ENCODE measurements at places on chromosomes 3 and 15. TPM values are rescaled to one million over a fixed set of nuclear protein-coding genes. Genes with fewer than 3 reads are reported as not detected.

Gene EPM2AIP1
- 8.4 TPM for total RNA-seq

Gene ARPP21
- not detected for total RNA-seq

Gene ATP10A
- total RNA-seq, result 3.9 TPM

Gene TMEM212
- not detected for total RNA-seq

Gene AGTR1
- not detected for total RNA-seq

Gene IL5RA
- not detected for total RNA-seq

Gene ADGRG7
- total RNA-seq, result not detected

Gene CCR8
- total RNA-seq, result 0.64 TPM

Gene DNAJC19
- total RNA-seq, result 79.9 TPM

Gene CLDN1
- total RNA-seq, result 2.1 TPM

DNA sequence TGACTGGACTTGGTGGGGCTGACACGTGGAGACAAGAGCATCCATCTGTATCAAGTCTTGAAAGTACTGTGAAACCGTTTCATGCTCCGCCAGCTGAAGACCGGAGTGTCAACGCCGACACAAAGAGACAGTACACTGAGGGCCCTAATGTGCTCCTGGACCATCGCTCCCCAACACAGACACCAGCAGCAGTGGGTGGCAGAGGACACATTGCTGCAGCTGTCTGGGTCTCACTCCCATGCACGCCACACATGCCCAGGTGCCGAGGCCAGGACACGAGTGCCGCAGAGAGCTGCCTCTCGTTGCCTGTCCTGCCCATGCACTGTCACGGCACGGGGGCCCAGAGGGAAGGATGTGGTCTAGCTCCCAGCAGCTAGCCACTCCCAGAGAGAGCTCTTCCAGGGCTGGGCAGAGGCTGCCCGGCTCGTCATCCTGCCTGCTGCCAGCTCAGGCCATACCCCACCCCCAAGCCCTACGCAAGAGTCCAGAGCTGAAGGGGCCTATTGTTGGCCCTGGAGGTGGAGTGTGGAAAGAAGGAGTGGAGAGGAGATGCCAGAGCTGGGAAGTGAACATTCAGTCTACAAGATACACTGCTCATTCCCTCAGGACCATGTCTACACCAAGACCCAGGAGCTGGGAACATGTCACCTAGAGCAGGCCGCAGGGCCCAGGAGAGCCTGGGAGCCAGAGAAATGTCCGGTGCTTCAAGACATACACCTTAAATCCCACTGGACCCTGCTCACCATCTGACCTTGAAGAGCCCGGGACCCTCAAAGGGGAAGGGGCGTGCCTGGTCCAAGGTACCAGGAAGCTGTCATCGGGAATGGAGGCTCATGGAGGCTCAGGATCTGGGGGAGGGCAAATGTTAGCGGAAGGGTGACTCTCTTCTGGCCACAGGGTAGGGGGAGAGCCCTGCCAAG is 7.7 kb downstream of the TNK2 start:
- no peak for DNase-seq
- peaks cover 3% of the 10 kb centered on the region for H3K4me1 ChIP-seq
- no peaks in the 10 kb centered on the region for H3K27me3 ChIP-seq
- no peak overlapping the region for H3K27ac ChIP-seq
- no peak overlapping the region for H3K4me3 ChIP-seq
- H3K36me3 ChIP-seq, result 0 out of 2 replicates have a peak, but pooled peaks cover 2% of the 10 kb centered on the region

DNA sequence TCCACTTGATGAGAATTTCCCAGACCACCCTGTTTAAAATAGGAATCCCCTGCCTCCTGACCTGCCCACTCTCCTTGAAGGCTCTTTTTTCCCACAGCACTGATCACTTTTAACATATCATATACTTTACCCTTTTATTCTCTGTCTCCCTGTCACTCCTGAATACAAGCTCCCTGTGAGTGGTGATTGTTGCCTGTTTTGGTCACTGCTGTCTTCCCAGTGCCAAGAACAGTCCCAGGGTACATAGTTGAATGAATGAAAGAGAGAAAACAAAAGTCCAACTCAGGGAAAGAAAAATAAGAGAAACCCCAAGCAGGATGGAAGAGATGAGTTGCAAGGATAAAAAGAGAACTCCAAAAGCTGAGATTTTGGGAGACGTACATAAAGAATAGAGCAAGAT is 500.3 kb upstream of the LMCD1 start:
- H3K27ac ChIP-seq, result no peak overlapping the region
- no peaks in the 10 kb centered on the region for H3K36me3 ChIP-seq
- no peak for DNase-seq
- H3K4me3 ChIP-seq, result no peak overlapping the region
- no peaks in the 10 kb centered on the region for H3K27me3 ChIP-seq
- H3K4me1 ChIP-seq, result no peaks in the 10 kb centered on the region

GRCh38 chr3:163766112-163766511 is 1312.2 kb downstream of the SI start:
- no peak overlapping the region for H3K4me3 ChIP-seq
- H3K36me3 ChIP-seq, result no peaks in the 10 kb centered on the region
- H3K27me3 ChIP-seq, result no peaks in the 10 kb centered on the region
- H3K4me1 ChIP-seq, result no peaks in the 10 kb centered on the region

GRCh38 chr3:171240504-171240835 is 213.9 kb upstream of the SLC2A2 start:
- DNase-seq, result no peak
- no peaks in the 10 kb centered on the region for H3K27me3 ChIP-seq
- H3K4me3 ChIP-seq, result no peak overlapping the region
- H3K4me1 ChIP-seq, result peaks cover 7% of the 10 kb centered on the region

- H3K4me3 ChIP-seq, result no peak overlapping the region
- no peak for DNase-seq
- H3K36me3 ChIP-seq, result no peaks in the 10 kb centered on the region
- peak overlapping the region; percentile 48 for H3K27ac ChIP-seq
- no peaks in the 10 kb centered on the region for H3K27me3 ChIP-seq
These were observed 325.2 kb upstream of the ARL6 start for GRCh38 chr3:97439373-97439772.

DNA sequence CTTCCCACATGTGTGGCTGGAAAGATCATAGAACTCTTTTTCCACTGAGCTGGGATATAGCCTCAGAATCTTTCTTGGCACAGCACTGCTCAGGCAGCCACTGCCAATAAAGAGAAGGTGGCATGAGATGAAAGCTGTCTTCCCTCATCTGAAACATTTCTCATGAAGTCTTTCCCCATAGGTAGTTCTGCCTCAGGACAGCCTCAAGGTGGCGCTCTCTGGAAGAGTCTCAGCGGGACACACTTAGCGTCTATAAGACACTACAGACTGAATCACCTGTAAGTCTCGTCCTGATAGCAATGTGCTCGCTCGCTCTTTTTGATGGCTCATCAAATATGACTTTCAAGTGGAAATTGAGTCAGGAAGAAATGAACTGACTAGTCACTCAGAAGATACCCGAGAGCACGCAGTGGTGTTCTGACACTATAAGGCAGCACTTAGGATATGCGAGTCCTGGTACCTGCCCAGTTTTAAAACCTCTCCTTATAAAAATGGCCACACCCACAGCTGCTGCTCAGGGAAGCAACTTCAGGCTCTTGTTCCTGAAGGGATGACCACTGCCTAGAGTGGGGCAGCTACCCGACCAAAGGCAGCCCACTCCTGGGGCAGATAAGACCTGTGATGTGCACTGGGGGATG is 269.5 kb downstream of the SUCLG2 start:
- H3K4me1 ChIP-seq, result no peaks in the 10 kb centered on the region
- peak overlapping the region; percentile 22 for H3K4me3 ChIP-seq
- DNase-seq, result peak; percentile 77
- H3K27ac ChIP-seq, result no peak overlapping the region
- no peaks in the 10 kb centered on the region for H3K27me3 ChIP-seq

DNA sequence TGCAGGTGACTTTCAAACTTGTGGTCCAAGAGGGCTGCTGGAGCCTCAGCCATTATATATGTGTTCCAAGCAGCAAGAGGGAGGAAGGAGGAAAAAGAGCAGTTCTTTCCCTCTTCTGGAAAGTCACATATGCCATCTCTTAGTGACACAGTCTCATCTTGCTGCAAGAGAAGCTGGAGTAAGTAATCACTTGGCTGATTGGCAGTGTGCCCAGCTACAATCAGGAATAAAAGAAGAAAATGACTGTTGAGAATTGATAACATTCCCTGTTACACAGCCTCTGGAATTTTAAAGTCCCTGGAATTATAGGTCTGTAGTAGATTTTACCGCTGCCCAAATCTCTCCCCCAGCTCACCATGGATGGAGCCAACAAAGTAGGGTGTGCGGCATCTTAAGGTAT is 31.4 kb upstream of the LYZL4 start:
- H3K4me1 ChIP-seq, result peaks cover 13% of the 10 kb centered on the region
- H3K27me3 ChIP-seq, result no peaks in the 10 kb centered on the region
- no peaks in the 10 kb centered on the region for H3K36me3 ChIP-seq
- no peak overlapping the region for H3K4me3 ChIP-seq
- no peak overlapping the region for H3K27ac ChIP-seq

- peaks cover 7% of the 10 kb centered on the region for H3K4me1 ChIP-seq
- H3K4me3 ChIP-seq, result no peak overlapping the region
- no peaks in the 10 kb centered on the region for H3K36me3 ChIP-seq
These were observed 31.8 kb downstream of the IRAK2 start for GRCh38 chr3:10196389-10197052.

GRCh38 chr3:141452045-141452444 is 34.8 kb upstream of the RASA2 start:
- H3K27ac ChIP-seq, result no peak overlapping the region
- no peaks in the 10 kb centered on the region for H3K36me3 ChIP-seq
- no peaks in the 10 kb centered on the region for H3K27me3 ChIP-seq

- no peak for DNase-seq
- peaks cover 11% of the 10 kb centered on the region for H3K36me3 ChIP-seq
- no peaks in the 10 kb centered on the region for H3K4me1 ChIP-seq
- no peak overlapping the region for H3K27ac ChIP-seq
These were observed 33.8 kb downstream of the MUC4 start for GRCh38 chr3:195777975-195778374.

DNA sequence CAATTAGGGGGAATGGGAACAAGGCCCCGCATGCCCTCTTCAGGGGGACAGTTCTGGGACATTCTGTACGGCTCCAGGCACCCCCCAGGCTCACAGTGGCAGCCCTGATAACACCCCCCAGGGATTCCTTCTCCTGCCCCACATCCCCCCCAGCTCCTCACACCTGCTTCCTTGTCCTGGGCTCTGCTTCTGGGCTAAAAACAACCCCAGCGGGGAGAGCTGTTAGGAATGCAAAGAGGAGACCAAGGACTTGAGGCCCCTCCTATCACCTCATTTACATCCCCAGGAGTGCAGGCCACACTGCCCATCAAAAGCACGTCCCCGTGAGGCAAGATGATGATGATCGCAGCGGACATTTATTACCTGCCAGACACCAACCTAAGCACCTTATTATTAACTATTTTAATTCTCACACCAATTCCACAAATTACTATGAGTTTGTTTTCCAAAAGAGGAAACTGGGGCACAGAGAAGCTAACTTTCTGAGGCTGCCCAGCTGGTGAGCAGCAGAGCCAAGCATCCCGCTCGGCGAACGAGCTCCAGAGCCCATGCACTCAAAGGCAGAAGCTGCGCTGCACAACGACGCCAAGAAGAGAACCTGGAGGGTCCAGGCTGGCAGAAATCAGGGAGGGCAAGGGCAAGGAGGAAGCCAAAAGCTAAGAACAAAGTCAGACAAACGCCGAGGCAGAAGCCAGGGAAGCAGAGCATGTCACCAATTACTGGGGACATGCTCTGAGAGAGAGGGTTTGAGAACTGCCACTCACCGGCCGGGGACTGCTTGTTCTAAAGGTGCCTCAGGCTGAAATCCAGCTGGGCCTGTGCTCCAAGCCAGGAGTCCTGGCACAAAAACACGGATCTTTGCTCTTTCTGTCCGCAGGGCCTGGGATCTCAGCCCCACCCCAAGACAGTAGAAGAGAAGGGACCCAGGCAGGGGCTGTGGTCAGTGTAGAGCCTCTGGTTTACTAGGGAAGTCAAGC is 76.2 kb upstream of the NSMCE3 start:
- peak overlapping the region; percentile 48 for H3K4me3 ChIP-seq
- H3K27me3 ChIP-seq, result no peaks in the 10 kb centered on the region
- peaks cover 8% of the 10 kb centered on the region for H3K4me1 ChIP-seq
- peak; percentile 74 for DNase-seq
- no peak overlapping the region for H3K27ac ChIP-seq

DNA sequence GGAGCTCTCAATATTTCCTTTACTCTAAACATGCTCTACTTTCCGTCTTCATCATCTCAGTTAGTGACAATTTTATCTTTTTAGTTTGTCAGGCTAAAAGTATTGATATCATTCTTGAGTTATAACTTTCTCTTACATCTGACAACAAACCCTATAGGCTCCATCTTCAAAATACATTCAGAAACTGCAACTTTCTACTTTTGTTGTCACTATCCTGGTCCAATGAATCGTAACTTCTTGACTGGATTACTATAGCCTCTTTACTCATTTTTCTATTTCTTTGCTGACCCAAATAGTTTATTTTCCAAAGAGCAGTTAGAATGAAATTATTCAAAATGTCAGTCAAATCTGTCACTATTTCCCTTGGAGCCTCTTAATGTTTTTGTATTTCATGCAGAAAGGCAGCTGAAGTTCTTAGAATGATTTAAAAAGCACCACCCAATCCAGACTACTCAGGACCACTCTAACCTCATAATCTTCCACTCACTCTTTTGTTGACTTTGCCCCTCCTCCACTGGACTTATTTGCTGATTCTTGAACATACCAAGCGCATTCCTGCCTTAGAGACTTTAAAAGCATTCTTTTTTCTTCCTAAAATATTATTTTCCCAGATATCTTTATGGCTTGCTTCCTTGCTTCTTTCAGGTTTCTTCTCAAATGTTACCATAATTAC is 119.9 kb upstream of the CBLB start:
- no peak overlapping the region for H3K27ac ChIP-seq
- no peak for DNase-seq
- no peaks in the 10 kb centered on the region for H3K36me3 ChIP-seq
- H3K4me3 ChIP-seq, result no peak overlapping the region

GRCh38 chr3:186633481-186633880 is 6.7 kb upstream of the FETUB start:
- H3K27me3 ChIP-seq, result no peaks in the 10 kb centered on the region
- DNase-seq, result no peak
- H3K4me1 ChIP-seq, result no peaks in the 10 kb centered on the region
- H3K36me3 ChIP-seq, result no peaks in the 10 kb centered on the region
- H3K27ac ChIP-seq, result no peak overlapping the region

GRCh38 chr3:46435081-46435726 is 28.1 kb downstream of the CCRL2 start:
- H3K27me3 ChIP-seq, result no peaks in the 10 kb centered on the region
- H3K4me1 ChIP-seq, result no peaks in the 10 kb centered on the region
- peaks cover 12% of the 10 kb centered on the region for H3K36me3 ChIP-seq
- DNase-seq, result no peak

DNA sequence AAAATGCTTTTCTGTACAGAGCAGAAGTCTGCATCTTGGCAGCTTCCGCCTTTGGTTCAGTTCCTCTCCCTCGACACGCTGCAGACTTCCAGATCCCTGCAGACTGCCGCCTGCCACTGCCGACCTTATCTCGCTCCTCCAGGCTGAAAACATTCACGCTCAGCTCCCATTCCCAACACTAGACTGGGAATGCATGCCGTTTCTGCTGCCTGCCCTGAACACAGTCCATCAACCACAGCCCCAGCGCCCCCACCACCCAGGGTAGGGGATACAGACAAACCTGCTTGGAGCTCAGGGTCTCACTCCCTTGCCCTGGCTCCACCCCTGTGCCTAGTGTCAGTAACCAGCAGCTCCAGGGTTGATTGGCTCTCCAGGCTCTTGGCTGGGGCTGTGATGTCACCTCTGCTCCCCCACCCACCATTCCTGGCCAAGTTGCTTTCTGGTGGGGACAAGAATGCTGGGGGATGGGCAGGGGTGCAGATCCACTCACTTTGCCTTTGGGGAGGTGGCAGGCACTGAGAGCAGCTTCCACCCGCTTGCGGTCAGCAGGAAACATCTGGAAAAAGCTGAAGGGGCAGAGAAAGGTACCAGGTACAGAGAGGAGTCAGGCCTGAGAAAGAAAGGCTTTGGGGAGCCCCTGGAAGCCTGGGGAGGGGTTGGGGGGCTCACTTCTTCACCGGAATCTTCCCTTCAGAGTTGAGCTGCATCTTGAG is 6.1 kb downstream of the PLCB2 start:
- peaks cover 2% of the 10 kb centered on the region for H3K36me3 ChIP-seq
- DNase-seq, result peak; percentile 85
- no peaks in the 10 kb centered on the region for H3K27me3 ChIP-seq
- no peaks in the 10 kb centered on the region for H3K4me1 ChIP-seq
